Adrenal gland (tissue), 19 donors: ENCODE measurements at places on chromosomes 7 and 10. TPM values are rescaled to one million over a fixed set of nuclear protein-coding genes. Genes with fewer than 3 reads are reported as not detected.

- H3K36me3 ChIP-seq = no peaks in the 10 kb centered on the region
- H3K4me1 ChIP-seq = no peaks in the 10 kb centered on the region
- H3K27me3 ChIP-seq = no peaks in the 10 kb centered on the region
- H3K4me3 ChIP-seq = no peak overlapping the region
Measured at GRCh38 chr7:10855583-10855982, 118.1 kb upstream of the PHF14 start.

GRCh38 chr10:62095181-62096122 is 173.2 kb downstream of the RTKN2 start:
- H3K27me3 ChIP-seq = no peaks in the 10 kb centered on the region
- H3K4me1 ChIP-seq = peaks cover 12% of the 10 kb centered on the region
- no peak overlapping the region for H3K4me3 ChIP-seq

Gene NEUROG3
- polyA plus RNA-seq = not detected

Gene UNCX
- not detected for polyA plus RNA-seq

Gene PNLIPRP1
- 0.24 TPM for polyA plus RNA-seq

Gene CDCA7L
- 1.1 TPM for polyA plus RNA-seq
